ENCODE measurements at places on chromosomes 16 and 17.

- DNase-seq = no peak
Measured at GRCh38 chr16:7745276-7745675, 412.6 kb downstream of the RBFOX1 start.

- no peak for DNase-seq
Measured at GRCh38 chr16:74169066-74169465, 127.5 kb upstream of the PSMD7 start.

DNA sequence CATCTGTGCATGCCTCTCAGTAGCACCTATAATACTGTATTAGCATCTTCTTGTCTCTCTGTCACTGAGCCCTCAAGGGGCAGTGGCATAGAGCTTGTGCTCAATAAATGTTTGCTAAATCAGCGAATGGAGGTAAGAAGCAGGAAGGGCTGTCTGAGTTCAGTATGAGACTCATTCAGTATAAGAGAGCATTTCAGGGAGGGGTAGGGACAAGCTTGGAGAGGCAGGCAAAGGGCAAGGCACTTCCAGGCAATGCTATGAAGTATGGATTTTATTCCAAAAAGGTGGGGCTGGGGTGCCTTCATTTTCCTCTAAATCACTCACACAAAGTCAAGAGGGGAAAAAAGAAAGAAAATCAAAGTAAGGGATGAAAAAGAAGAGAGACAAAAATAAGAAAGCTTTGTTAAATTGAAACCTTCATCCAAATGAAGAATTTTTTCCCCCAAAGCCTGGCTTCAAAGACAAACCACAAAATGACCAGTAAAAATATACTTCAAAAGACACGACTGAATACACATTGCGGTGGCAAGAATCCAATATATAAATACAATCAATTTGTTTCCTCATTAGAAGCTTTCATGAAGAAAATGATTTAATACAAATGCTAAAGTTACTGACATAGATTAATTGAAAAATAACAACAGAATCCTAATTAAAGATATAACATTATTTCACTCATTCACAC, 51.2 kb downstream of the SKAP1 start:
- no peak for DNase-seq

GRCh38 chr17:48755356-48755755, 26.8 kb upstream of the HOXB13 start:
- no peak for DNase-seq

DNA sequence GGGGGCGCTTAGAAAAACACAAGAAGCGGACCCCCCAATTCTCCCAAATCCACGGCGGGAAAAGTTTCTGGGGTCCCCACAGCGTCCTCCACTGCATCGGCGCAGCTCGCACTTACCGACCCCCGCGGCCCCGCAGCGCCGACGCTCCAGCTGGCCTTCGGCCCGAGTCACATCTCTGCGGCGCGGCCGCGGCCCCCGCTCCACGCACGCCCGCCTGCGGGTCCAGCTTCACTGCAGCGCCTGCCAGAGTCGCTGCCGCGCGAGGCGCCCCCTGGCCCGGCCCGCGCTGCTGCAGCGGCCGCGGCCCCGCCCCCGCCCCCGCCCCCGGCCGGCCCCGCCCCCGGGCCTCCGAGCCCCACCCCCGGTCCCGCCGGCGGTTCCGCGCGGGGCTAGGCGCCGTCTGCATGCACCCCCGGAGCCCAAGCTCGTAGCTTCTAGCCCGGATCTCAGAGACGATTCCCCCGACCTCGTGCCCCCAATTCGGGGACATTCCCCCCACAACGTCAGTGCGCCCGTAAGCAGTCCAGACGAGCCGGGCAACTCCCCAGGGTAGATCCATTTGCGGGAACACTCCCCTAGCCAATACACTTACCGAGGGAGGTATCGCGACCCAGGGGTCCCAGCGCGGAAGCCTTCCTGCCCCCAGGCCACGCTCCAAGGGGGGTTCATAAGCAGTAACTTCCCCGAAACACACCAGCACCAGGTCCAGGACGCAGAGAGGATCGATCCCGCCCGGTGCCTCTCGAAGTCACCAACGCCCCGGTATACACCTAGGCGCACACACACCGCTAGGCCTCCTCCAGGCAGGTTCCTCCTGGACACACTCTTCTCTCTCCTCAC, at the start of gene GPRC5B:
GPRC5B (minus strand) TSS at position 238 of the 840 bp plus-strand sequence. CDS start 12,003 bp downstream, outside the sequence.
- DNase-seq = peak; percentile 43

DNA sequence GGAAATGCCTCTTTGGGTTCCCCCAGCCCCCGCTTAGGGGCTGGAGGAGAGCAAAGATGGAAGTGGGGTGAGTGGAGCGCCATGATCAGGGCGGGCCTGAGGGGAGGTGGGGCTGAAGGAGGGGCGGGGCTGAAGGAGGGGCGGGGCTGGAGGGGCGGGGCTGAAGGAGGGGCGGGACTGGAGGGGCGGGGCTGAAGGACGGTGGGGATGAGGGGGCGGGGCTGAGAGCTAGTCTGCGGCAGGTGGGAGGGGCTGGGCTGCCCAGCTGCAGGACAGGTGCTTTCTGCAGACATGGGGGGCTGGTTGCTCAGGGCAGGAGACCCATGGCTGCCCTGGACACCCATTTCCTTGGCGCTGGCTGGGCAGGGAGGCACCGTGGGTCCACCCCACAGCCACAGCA, 39.1 kb upstream of the PABPN1L start:
- DNase-seq = peak; percentile 49

GRCh38 chr17:29959658-29960337, 18.4 kb downstream of the EFCAB5 start:
- DNase-seq = no peak

DNA sequence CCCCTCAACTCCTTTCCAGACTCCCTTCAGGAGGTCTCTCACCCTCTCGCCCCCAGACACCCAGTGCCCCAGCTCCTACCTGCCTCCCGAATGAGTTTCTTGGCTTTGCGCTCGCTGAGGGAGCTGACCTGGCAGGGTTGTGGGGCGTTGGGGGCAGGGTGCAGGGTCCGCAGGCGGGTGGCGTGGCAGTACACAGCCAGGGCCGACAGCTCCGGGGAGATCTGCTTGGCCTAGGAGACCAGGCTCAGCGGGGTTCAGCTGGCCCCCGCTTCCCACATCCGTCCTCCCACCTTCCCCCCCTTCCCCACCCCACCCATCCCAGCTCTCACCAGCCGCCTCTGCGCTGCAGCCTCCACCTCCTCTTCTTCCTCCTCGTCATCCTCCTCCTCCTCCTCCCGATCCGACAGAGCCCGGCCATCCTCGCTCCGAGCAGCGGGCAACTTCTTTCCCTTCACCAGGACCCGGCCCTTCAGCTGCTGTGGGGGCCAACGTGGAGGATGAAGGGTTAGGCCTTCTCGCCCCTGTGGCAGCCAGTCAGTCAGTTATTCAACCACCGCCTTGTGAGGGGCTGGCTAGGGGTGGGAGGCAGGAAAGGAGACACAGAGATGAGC, 17.2 kb downstream of the PLCD3 start:
- DNase-seq = no peak

- DNase-seq = no peak
Measured at GRCh38 chr17:58870747-58871146, 115.1 kb downstream of the PPM1E start.

GRCh38 chr16:58419241-58419990, 27.1 kb downstream of the GINS3 start:
- DNase-seq = no peak

DNA sequence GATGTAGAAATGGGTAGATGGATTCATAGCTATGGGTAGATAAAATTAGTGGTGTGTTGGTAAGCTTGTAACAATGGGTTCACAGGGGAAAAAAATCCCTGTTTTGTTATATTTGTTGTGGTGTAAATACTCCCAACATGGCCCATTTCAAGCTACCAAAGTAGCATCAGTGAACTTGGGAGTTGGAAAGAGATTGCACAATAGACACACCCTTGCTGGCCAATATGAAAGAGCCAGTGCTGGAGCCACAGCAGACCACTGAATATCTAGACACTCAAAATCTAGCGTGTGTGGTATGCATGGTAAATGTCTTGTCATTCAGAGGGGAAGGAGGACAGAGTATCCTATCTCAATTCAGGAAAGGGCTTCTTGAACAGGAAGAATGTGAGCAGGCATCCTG, 565.1 kb upstream of the SALL1 start:
- no peak for DNase-seq

GRCh38 chr16:85935974-85936760, 37.2 kb downstream of the IRF8 start:
- DNase-seq = peak; percentile 84

GRCh38 chr17:19755821-19756510, 7.9 kb upstream of the ALDH3A1 start:
- no peak for DNase-seq

- DNase-seq = no peak
Measured at GRCh38 chr17:57050306-57050705, 34.7 kb upstream of the AKAP1 start.

DNA sequence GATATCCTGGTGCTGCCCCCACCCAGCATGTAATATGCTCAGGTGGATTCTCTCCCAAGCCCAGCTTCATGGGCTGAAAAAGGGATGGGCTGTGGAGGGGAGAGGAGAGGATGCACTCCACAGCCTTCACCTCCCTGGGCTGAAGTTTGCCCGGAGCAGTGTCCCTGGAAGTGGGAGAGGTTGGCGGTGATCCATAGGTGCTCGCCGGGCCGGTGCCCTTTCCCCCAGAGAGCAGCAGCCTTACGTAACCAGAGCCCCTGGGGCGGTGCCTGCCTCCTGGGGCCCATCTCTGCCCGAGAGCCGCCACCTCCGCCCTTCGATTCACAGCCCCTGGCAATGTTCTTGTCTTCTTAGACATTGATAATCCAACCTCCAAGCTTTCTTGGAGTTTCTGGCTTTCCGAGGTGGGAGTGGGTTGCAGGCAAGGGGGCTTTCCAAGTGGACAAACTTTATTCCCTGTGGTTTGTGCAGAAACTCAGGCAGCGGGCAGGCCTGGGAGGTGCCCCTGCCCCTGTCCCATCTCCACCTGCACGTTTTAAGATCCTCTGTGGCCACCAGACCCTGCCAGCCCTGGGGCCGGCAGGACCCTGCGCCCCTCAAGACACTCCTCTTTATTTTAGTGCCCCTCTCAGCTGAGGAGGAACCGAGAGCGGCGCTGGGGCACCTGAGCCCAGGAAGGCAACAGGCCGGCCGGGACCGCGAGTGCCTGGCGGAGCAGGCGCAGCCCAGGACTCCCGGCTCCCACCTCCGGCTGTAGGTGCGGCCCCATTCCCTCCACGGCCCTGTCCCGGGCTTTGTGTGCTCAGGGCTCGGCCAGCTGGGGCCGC, 3.1 kb upstream of the WDR90 start:
- no peak for DNase-seq

- DNase-seq = peak; percentile 45
Measured at GRCh38 chr16:83701494-83701893, 106.3 kb upstream of the HSBP1 start.

DNA sequence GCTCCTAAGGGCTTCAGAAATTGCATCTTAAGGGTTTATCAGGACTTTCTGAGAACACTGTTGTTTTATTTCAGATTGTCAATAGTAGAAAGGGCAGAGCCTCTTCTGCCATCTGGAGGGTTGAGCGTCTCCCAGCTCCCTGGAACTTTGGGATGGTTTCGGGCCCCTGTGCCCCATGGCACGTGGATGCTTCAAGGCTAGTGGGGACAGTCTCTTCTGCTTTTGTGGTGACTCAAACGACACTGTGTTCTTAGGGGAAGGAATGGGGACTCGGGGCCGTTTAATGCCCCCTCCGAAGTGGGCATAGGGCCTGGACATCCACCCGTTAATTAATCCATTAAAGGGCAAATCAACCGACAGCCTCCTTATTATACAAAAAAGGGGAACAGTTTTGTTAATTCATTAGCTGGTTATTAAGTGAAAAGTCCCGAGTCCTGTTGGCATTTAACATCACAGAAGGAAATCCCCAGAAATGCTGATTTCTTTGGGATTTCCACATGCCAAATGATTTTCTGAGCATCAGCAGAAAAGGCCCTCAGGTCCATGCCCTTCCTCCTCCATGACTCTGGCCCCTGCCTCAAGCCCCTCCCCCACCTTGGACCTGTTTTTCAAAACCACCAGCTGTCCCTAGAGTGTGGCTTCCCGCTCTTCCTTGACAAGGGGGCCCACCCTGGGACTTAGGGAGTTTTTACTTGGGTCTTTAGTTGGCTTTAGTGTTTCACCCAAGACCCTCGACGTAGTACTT, 68.7 kb downstream of the ARSG start:
- no peak for DNase-seq

DNA sequence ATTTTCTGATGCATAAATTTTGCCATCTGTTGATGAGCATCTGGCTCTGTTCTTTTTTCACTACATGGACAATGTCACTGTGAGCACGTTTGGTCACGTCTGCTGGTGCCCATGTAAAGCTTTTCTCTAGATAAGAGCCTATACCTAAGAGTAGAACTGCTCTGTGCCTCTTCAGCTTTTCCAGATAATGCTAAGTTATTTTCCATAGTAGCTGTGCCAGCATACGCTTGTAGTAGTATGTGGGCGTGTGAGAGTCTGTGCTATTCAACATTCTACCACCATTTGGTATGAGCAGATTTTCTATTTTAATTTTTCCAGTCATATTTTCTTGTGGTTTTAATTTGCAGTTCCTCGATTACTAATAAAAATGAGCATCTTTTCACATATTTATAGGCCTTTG, 33.2 kb downstream of the VPS35L start:
- peak; percentile 5 for DNase-seq

DNA sequence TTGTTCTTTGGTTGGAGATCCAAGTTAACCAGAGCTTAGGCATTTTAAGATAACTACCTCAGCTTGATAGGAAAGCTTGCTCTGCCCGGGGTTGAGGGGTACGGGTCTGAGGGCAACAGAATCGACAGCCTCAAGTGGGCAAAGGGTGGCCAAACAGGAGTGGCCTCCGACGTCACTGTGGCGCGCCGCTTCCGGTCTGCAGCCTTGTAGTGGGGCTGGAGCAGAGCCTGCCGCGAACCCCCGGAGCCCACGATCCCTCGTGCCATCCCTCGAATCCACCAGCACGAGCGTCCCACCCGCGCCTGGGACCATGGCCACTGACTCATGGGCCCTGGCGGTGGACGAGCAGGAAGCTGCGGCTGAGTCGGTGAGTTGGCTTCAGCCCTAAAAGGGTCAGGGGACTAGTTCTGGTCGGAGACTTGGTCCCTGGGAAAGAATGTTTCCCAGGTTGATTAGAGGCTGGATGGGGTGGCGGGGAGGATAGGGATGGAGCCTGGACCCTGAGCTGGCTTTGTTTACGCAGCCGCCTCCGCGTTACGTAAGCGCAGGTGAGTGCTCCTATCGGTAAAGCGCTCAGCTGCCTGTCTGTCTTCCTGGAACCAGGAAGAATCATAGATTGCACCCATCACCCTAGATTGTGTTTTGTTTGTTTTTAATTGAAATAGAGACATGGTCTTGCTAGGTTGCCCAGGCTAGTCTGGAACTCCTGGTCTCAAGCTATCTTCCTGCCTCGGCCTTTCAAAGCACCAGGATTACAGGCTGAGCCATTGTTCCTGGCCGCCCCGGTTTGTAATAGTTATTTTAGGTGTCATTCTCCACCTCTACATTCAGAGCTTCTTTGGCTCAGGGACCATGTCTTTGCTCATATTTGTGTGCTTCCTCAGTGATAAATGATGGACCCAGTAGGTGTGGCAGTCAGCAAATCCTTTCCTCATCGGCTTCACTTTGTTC, at the start of gene DDX19B:
DDX19B (plus strand) TSS at position 199 of the 951 bp plus-strand sequence; CDS start at position 311, 112 bp downstream.
- DNase-seq = peak; percentile 74

DNA sequence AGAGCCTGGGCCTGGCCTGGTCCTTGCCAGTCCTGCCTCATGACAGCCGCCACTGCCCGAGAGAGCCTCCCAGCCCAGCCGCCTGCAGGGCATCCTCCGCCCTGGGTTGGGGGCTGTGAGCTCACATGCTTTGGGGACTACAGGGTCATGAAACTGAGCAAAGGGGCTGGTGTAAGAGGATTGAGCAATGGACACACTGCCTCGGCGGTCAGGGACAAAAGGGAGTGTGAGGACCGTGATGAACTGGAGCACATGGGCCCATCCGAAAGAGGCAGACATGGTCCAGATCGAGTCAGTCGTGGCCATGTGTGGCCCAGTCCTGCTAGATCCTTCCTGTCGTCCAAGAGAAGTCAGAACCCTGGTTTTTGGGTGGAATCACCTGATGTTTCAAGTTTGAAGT, 52.3 kb downstream of the GSG1L start:
- no peak for DNase-seq

Measured in activated CD4-positive, alpha-beta T cell treated with anti-CD3 and anti-CD28 coated beads for 48 hours (primary cell).